ENCODE measurements at places on chromosomes 5 and 9.
A peak's percentile ranks its signal among the peaks of the same experiment; 100 is the strongest.

DNA sequence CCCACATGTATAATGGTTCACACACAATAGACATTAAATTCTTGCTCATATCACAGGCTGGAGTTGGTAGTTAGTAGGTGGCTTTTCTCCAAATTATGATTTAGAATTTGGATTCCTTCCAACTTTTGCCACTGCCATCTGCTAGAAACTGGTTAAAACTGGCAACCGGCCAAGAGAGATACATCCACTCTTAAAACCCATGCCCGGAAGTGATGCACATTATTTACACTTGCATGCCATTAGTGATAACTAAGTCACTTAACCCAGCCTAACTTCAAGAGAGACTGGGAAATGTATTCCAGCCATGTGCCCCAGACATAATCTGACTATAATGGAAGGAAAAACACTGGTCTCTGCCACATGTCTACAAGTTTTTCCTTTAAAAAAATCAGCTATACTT, 395.7 kb upstream of the SEMA6A start:
- H3K36me3 ChIP-seq = no peaks in the 10 kb centered on the region
- H3K27ac ChIP-seq = no peak overlapping the region
- H3K4me3 ChIP-seq = no peak overlapping the region

- H3K4me1 ChIP-seq = peaks cover 21% of the 10 kb centered on the region
- no peak for DNase-seq
- peaks cover 30% of the 10 kb centered on the region for H3K36me3 ChIP-seq
These were observed 655 bp downstream of the TOR4A start for GRCh38 chr9:137278061-137278701.

DNA sequence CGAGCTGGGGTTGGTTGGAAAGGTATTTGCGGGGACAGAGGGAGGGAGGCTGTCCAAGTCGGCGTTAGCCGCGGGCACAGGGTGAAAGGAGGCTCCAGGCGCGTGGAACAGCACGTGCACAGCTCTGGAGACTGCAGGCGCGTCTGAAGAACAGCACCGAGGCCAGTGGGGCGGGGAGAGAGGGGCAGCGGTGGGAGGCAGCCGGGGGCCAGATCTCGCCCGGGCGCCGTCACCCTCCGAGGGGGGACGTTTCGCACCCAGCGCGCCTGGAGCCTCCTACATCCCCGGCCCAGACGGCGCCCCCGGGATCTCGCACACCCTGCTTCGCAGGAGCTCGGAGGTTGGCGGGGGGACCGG, 79.6 kb downstream of the NTNG2 start:
- H3K27me3 ChIP-seq = peaks cover 60% of the 10 kb centered on the region
- H3K4me1 ChIP-seq = peaks cover 5% of the 10 kb centered on the region
- no peak overlapping the region for H3K27ac ChIP-seq
- peak overlapping the region; percentile 49 for H3K4me3 ChIP-seq

DNA sequence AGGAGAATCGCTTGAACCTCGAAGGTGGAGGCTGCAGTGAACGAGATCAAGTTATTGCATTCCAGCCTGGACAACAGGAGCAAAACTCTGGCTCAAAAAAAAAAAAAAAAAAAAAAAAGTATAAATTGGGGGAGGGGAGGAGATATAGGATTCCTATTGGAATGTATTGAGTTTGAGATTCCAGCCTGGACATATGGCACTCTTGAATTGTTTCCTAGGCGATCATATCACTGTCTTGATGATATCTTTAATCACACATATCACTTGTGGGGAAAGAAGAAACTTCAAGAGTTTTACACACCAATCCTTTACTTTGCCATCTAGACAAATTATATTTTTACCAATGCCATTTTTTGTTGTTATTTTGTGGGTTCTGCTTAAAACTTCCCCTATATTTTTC, 42.4 kb downstream of the TMC1 start:
- DNase-seq = no peak
- no peaks in the 10 kb centered on the region for H3K36me3 ChIP-seq
- no peaks in the 10 kb centered on the region for H3K4me1 ChIP-seq
- H3K27ac ChIP-seq = no peak overlapping the region

DNA sequence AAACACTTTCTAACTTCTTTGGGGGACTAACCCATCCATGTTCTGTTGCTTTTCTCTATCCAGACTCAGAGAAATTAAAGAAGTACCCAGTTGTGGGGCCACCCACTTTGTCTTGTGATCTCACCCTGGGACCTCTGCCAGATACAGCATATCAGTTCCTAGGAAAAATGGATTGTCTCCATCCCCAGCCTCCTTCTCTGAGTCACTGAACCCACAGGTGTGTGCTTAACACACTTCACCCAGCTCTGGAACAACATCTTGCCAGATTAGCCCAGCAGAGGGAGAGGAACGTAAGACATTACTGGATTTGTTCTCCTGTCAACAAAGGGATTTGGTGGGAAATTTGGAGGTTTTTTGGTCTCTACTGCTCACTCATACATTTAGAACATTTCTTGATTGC, 19.2 kb downstream of the FAM240B start:
- no peak overlapping the region for H3K4me3 ChIP-seq
- H3K36me3 ChIP-seq = no peaks in the 10 kb centered on the region
- no peaks in the 10 kb centered on the region for H3K27me3 ChIP-seq
- H3K4me1 ChIP-seq = no peaks in the 10 kb centered on the region

- H3K4me3 ChIP-seq = no peak overlapping the region
- no peak for DNase-seq
- no peak overlapping the region for H3K27ac ChIP-seq
- H3K36me3 ChIP-seq = no peaks in the 10 kb centered on the region
- H3K27me3 ChIP-seq = no peaks in the 10 kb centered on the region
These were observed 1471.2 kb upstream of the NUDT12 start for GRCh38 chr5:105033637-105034400.

GRCh38 chr9:25284365-25284764, 393.9 kb downstream of the TUSC1 start:
- no peak overlapping the region for H3K4me3 ChIP-seq
- no peak for DNase-seq
- H3K27ac ChIP-seq = no peak overlapping the region
- no peaks in the 10 kb centered on the region for H3K27me3 ChIP-seq
- H3K4me1 ChIP-seq = no peaks in the 10 kb centered on the region
- no peaks in the 10 kb centered on the region for H3K36me3 ChIP-seq

DNA sequence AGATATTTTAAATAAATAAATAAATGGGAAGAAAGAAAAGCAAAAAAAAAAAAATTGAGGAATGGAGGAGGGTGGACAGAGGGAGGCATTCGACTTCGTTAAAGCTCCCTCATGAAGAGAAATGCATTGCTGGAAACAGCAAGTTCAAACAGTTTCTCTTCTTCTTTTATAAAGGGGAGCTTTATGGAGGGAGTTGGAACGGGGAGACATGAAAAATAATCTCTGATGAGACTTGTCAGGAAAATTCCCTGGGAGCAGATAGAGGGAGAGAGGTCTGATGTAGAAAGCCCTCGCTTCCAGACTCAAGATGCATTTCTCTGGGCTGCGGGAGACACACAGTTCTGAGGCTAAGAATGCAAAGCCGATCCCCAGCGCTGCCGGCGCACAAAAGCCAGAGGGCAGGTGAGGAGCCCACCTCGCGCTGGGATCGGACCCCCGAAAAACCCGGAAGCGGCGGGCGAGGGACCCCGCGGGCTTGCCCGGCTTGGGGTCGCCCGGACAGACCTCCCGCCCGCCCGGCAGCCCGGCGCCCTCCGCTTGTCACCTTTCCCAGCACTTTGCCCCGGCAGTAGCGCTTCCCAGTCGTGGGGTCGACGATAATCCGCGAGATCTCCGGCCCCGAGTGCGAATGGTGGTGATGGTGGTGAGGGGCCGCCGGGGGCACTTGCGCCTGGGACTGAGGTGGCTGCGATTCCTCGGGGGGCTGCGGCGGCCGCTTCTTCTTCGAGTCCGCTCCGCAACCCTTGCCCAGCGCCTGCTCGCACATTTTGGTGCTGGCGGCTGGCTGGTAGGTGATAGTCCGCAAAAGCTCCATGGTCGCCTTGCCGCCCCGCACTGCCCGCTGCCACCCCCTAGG, 512 bp downstream of the PLK2 start:
- H3K27ac ChIP-seq = peak overlapping the region; percentile 81
- peaks cover 42% of the 10 kb centered on the region for H3K36me3 ChIP-seq
- peaks cover 2% of the 10 kb centered on the region for H3K4me1 ChIP-seq
- DNase-seq = peak; percentile 38
- peak overlapping the region; percentile 85 for H3K4me3 ChIP-seq

- no peaks in the 10 kb centered on the region for H3K36me3 ChIP-seq
- no peak overlapping the region for H3K27ac ChIP-seq
- H3K4me3 ChIP-seq = no peak overlapping the region
- no peaks in the 10 kb centered on the region for H3K4me1 ChIP-seq
These were observed 100.7 kb downstream of the PTPRD start for GRCh38 chr9:10512144-10512543.

GRCh38 chr5:42984307-42984706, 55.8 kb downstream of the ANXA2R start:
- no peak for DNase-seq
- no peak overlapping the region for H3K4me3 ChIP-seq
- peaks cover 5% of the 10 kb centered on the region for H3K4me1 ChIP-seq
- H3K27me3 ChIP-seq = no peaks in the 10 kb centered on the region
- H3K27ac ChIP-seq = no peak overlapping the region
- no peaks in the 10 kb centered on the region for H3K36me3 ChIP-seq

GRCh38 chr5:81265101-81265500, 32.0 kb downstream of the CKMT2 start:
- DNase-seq = peak; percentile 66
- H3K27ac ChIP-seq = no peak overlapping the region
- H3K4me1 ChIP-seq = peaks cover 8% of the 10 kb centered on the region
- no peaks in the 10 kb centered on the region for H3K36me3 ChIP-seq
- no peaks in the 10 kb centered on the region for H3K27me3 ChIP-seq
- H3K4me3 ChIP-seq = no peak overlapping the region

GRCh38 chr9:138100711-138101350, 223.2 kb downstream of the CACNA1B start:
- H3K27ac ChIP-seq = no peak overlapping the region
- no peaks in the 10 kb centered on the region for H3K36me3 ChIP-seq
- H3K27me3 ChIP-seq = no peaks in the 10 kb centered on the region

- no peaks in the 10 kb centered on the region for H3K27me3 ChIP-seq
- H3K36me3 ChIP-seq = no peaks in the 10 kb centered on the region
- DNase-seq = no peak
- H3K4me3 ChIP-seq = no peak overlapping the region
- H3K27ac ChIP-seq = no peak overlapping the region
- no peaks in the 10 kb centered on the region for H3K4me1 ChIP-seq
These were observed 154.0 kb downstream of the FRMD3 start for GRCh38 chr9:83384214-83384613.

Data from IMR-90 (cell line).